Substantia nigra (tissue), 51 donors: ENCODE measurements at places on chromosomes 6 and 20.

GRCh38 chr20:7933346-7933745 lies 6.9 kb downstream of the HAO1 start:
- no peak for DNase-seq

GRCh38 chr6:1118287-1118647 lies 193.6 kb upstream of the FOXQ1 start:
- no peak for DNase-seq

GRCh38 chr6:150028799-150029198 lies 3.5 kb upstream of the RAET1L start:
- DNase-seq = no peak

- no peak for DNase-seq
Measured at GRCh38 chr6:46899659-46900058, 22.1 kb downstream of the ADGRF5 start.

DNA sequence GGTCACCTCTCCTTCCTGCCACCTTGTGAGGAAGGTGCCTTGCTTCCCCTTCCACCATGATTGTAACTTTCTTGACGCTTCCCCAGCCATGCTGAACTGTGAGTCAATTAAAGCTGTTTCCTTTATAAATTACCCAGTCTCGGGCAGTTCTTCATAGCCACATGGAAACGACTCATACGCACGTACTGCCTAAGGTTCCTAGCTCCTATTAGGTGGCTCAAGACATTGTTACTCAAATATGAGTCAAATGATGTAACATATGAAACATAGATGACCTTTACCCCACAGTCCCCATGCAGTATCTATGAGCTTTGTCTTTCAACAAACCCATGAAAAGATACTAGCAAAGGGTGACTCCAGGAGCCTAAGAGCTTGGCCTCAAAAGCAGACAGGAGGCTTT lies 98.3 kb downstream of the SIM1 start:
- no peak for DNase-seq

- no peak for DNase-seq
Measured at GRCh38 chr20:34875642-34876405, 588 bp upstream of the ACSS2 start.

- no peak for DNase-seq
Measured at GRCh38 chr20:54572665-54573435, 97.5 kb downstream of the DOK5 start.

DNA sequence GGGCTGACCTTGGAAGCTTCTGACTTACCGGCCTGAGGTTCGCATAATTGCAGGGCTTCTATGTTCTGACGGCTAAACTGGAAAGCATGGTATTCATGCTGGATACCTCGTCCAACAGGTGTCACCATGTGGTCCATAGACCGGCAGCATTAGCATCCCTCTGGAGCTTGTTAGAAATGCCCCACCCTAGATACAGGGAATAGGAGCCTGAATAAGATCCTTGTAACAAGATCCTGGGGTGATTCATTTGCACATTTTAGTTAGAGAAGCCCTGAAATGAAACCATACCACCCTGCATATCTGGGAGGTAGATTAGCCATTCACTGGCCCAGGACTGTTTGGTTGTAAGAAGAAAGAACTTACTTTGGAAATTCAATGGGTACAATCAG lies 77.7 kb downstream of the TMEM170B start:
- no peak for DNase-seq

- DNase-seq = no peak
Measured at GRCh38 chr6:3259491-3259958, 778 bp downstream of the PSMG4 start.

- DNase-seq = no peak
Measured at GRCh38 chr6:157650261-157650640, 172.8 kb upstream of the SNX9 start.

DNA sequence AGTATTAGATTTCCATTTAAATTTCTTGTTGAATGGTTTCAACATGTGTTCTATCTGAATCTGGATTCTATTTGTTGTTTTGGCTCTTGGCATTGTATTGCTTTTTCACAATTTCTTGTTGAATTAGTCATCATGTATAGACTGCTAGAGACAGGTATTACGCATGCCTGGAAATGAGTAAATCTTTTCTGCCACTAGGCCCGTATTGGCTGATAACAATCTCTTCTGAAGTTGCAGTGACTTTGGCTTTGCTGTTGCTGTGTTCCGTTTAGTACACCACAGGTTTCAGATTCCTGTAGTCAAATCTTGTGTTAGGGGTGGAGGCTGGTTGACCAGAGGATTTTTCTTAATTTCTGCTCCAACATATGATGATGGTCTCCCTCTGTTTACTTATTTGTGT lies 1339.4 kb downstream of the GRIK2 start:
- DNase-seq = no peak

DNA sequence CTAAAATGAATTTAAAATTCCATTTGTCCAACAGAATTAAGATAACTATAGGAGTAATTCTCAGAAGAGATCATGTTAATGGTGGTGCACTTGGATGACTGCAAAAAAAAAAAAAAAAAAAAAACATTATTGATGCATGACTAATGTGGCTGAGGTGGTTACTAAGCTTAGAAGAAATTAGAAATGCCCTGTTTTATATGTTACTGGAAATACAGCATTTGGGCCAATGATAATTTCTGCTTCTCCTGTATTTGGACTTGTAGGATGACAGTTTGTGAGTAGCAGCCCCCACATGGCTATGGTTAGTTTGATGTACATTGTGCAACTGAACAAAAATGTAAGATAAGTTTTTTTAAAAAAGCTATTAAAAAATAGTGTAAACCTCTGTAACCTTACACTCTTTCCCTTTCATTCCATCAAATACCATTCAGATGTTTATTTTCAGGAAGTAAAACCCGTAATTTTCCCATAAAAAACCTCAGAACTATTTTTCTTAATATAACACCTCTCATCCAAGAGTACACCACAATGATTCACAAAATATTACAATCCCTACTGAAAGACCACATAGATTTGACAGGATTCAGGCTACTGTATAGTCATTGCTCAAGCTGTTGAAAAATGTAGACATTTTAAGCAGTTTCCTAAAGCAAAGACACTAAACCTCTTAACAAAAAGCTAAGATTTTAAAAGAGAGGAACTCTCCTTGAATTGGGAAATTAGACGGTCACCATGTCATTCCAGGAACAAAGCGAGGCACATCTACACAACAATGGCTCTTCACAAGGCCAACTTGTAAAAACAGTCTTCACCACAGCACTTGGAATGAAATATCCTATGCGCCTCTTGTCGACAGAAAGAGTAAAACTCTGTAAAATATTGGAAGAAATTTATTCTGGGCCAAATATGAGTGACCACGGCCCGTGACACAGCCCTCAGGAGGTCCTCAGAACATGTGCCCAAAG lies 83.0 kb downstream of the WDR27 start:
- no peak for DNase-seq

DNA sequence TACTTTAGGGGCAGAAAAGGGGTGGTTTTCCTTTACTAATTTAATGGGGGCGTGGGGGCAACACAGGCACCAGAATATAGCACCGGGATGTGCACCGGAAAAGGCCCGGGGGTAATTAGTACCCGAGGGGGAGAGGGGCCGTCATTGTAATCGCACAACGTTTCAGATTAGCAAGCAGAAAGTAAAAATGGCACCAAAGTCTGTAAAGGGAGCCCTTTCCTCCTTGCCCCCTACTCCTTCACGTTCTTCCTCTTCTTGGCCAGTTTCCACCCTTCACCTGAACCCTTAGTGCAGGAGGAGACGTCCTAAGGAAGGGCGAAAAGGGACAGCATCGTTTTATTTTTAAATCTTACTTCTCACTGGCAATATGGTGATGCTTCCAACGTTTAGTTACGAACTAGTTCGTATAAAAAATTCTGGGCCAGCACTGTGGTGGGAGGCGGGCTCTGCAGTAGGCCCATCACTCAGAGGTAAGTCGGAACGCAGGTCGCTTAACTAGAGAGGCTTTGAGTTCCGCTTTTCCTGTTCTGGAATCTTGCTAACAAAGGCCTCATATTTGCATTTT lies 742 bp upstream of the CEP85L start:
- no peak for DNase-seq

DNA sequence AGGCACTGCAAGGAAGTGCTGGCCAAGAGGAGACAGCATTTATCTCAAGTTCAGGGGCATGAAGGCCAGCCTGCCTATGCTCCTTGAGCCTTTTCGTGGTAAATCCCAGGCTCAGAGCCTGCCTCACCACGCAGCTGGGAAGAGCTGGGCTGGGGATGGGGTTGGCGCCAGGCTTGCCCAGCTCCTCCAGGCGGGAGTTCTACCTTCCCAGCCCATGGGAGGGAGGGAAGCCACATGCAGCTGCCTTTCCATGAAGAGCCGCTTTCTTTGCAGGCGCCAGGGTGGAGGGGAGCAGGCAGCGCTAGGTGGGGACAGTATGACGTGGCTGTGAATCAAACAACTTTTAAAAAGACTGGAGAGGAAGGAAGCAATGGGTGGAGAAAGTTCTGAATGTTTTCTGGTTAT lies 19.5 kb upstream of the SIRT5 start:
- DNase-seq = no peak
